ENCODE measurements at places on chromosomes 2 and 18.

DNA sequence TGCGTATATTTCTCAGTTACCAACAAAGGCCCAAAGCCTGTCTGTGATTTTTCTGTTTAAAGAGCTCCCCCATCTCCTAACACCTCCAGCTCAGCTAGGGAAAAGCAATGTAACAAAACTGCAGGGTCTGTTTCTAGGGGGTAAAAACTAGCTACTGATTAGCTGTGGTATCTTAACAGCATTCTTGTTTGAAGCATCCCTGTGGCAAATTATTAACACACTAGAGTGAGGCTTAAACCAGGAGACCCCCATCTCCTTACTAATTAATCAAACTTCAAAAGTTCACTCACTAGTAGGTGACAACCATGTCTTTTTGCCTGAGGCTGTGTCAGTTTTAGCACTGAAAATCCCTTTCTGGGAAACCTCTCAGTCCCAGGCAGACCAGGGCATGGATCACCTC lies 186.2 kb upstream of the PARD3B start:
- H3K4me1 ChIP-seq: no peaks in the 10 kb centered on the region
- no peaks in the 10 kb centered on the region for H3K36me3 ChIP-seq
- H3K4me3 ChIP-seq: no peak overlapping the region
- H3K27ac ChIP-seq: no peak overlapping the region

DNA sequence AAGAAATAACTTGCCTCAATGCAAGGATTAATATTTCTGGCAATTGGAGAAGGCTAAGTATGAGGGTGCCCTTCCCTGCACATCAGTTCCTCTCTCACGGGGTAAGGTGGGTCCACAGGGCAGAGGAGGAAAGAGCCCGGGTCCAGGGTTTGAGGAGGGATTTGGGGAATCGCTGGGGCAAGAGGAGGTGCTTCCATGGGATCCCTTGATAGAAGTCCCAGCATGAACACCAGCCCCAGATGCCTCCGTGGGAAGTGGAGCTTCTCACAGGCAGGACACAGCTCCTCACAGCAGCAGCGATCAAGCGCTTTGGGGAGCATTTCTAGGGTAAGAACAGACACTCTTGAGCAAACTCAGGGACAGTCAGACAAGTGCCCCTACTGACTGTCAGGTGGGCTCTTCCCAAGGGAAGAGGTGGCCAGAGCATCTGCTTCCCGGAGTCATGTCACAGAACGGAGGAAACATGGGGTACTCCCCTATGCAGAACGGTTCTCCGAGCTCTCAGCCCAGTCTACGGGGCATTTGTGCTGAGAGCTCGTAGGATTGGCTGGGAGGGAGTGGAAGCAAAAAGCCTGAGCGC lies 218.9 kb upstream of the ARL4C start:
- H3K4me1 ChIP-seq: peaks cover under 1% of the 10 kb centered on the region
- no peak overlapping the region for H3K4me3 ChIP-seq
- H3K27ac ChIP-seq: no peak overlapping the region
- no peaks in the 10 kb centered on the region for H3K27me3 ChIP-seq

DNA sequence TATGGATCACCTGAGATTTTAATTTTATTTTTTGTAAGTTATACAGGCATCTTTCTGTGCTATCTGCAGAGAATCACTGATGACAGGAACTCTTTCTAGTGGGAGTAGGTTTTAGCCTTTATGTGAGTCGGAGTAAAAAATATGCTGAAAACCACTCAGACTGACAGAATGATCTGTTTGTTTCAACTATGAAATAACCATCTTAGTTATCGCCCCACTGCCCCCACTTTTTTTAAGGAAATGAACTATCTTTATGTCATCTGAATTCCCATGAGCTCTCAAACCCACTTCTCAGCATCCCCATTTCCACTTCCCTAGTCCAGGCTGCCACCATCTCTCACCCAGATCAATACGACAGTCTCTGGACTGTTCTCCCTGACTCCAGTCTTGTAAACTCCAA lies 38.9 kb downstream of the MRPL33 start:
- no peaks in the 10 kb centered on the region for H3K36me3 ChIP-seq
- no peak overlapping the region for H3K4me3 ChIP-seq
- no peak overlapping the region for H3K27ac ChIP-seq
- no peak for DNase-seq

- no peak overlapping the region for H3K27ac ChIP-seq
- H3K36me3 ChIP-seq: no peaks in the 10 kb centered on the region
- H3K4me1 ChIP-seq: no peaks in the 10 kb centered on the region
- no peak for DNase-seq
Measured at GRCh38 chr18:28313602-28314001, 136.7 kb upstream of the CDH2 start.

DNA sequence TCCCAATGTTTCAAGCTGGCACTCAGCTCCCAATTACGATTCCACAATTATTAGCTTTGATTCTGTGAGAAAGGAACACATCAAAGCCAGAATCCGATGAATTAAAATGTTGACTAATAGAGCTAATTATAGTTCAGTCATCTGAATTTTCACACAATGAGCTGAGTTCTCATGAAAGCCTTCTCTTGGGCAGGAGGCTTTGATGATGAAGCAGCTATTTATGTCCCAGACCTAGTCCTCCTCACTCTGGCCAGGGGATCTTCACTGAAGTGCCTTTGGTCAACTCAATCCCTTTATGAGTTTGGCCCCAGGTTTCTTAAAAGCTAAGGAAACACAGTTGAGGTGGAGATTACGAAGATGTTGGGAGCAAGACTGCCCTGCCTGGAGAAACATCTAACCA lies 74.7 kb upstream of the PPM1B start:
- H3K4me3 ChIP-seq: no peak overlapping the region
- peaks cover 2% of the 10 kb centered on the region for H3K4me1 ChIP-seq
- DNase-seq: no peak
- no peak overlapping the region for H3K27ac ChIP-seq

Measured in H9 (cell line).